ENCODE measurements at places on chromosomes 4 and X. TPM values are rescaled to one million over a fixed set of nuclear protein-coding genes. Genes with fewer than 3 reads are reported as not detected.

The CLCN5 gene
- total RNA-seq, result 85.3 TPM

The ODAPH gene
- not detected for total RNA-seq

The ASB5 gene
- 94.7 TPM for total RNA-seq

The ARMCX4 gene
- total RNA-seq, result 18.5 TPM

The TMEM185A gene
- total RNA-seq, result 23.4 TPM

The NDNF gene
- total RNA-seq, result 12.0 TPM

Data from muscle of leg (tissue), 16 donors.